GM12865 (cell line): ENCODE measurements at places on chromosomes 16 and 17.

DNA sequence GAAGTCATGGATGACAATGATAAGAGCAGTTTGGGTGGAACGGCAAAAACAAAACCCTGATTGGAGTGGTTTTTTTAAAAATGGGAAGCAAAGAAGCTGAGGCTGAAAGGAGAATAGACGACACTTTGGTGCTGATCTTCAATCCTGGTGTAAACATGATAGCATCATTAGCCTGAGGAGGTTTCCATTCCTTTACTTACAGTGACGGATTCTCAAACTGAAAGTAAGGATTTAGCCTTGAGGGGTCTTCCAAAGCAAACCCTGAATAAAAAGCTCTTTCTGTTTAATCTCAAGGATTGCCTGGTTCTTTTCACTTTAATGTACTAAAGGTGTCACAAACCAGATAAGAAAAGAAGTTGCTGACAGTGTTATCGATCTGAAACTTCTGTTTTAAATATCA is 69.3 kb downstream of the KCNJ2 start:
- no peak for DNase-seq

DNA sequence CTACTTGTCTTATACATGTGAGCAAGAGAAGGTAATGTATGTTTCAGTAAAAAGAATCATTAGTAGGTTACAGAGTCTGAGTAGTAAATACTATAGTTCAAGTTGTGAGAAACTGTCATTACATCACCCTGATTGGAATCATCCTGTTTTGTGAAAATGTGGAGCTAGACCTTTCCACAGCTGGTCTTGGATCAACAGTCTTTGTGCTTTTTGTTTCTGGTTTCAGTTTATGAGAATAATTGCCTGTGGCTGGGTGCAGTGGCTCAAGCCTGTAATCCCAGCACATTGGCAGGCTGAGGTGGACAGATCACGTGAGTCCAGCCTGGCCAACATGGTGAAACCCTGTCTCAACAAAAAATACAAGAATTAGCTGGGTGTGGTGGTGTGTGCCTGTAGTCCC is 19.7 kb upstream of the SHISA9 start:
- no peak for DNase-seq

GRCh38 chr16:29779474-29779873 is 1.4 kb downstream of the ZG16 start:
- no peak for DNase-seq

GRCh38 chr17:59487161-59487873 is 78.1 kb upstream of the DHX40 start:
- DNase-seq: no peak

DNA sequence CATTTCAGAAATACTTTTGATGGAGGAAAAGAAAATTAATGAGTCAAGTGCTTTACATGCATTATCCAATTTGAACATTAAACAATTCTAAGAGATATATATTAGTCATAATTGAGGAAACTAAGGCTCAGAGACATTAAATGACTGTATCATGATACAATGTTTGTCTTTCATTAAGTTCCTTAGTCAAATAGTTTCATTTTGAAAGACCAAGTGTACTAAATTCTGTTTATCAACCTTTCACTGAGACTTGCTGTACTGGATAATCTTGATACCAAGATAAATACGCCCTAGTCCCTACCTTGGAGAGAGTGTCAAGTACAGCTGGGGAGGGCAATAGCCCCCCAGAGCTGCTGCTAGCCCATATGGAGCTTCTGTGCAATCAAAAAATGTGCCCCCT is 24.2 kb downstream of the TOM1L2 start:
- DNase-seq: no peak

DNA sequence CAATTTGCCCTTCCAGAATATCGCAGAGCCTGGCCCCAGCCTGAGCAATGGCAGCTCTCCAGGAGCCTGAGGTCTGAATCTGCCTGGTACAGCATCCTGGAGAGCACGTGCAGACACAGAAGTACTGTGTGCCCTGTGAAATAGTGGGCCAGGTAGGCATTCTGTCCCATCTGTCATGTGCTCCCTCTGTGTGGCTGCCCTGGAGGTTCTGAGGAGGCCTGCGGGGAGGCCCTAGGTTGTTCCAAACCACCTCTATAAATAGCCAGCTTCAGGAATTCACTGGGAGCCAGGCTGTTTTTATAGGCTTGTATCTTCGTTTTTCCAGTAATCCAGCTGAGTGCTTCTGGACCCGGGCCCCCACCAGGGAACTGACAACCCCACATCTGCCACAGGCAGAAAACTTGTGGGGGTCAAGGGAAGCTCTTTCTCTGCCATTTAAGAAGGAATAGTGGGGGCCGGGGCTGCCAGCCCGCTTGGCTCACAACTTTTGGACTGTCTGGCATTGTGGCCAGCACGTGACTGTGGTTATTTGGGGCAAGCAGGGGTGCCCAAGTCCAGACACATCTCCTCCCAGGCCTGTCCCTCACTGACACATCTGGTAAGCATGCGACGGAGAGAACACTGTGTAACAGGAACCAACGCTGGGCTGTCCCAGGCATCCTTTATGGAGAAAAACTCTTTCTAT is 356.3 kb upstream of the TNRC6C start:
- DNase-seq: no peak

GRCh38 chr17:40338941-40339649 is 25.4 kb downstream of the GJD3 start:
- DNase-seq: no peak

DNA sequence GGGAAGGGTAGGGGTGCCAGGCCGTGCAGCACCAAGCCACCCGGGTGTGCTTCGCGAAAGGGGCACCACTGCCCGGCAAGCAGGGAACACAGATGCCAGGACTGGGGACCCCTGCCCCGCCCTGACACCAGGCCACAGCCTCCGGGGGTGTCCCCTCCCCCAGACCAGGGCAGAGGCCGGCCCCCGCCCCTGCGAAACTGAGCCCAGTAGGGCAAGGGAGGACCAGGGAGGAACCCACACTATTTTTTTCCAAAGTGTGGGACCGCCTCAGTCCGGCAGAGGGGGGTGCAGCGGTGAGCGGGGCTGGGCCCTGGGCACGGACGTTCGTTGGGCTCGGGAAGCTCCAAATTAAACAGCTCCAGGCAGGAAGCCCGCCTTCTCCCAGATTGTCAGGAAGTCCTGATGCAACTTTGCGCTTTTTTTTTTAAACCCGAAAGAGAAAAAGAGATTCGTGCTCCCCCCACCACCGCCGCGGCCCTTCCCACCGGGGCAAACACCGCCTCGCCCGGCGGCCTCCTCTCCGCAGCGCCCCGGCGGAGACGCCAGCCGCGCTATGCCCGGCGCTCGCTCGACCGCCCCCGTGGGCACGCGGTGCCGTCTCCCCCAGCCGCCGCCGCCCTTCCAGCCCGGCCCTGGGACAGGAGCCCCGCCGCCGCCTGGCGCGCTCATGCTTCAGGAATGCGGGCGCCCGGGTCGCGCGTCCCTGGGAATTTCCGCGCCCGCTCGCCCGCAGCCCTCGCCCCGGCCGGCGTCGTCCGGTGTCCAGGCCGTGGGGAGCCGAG is 755 bp downstream of the PIEZO1 start:
- peak; percentile 56 for DNase-seq

DNA sequence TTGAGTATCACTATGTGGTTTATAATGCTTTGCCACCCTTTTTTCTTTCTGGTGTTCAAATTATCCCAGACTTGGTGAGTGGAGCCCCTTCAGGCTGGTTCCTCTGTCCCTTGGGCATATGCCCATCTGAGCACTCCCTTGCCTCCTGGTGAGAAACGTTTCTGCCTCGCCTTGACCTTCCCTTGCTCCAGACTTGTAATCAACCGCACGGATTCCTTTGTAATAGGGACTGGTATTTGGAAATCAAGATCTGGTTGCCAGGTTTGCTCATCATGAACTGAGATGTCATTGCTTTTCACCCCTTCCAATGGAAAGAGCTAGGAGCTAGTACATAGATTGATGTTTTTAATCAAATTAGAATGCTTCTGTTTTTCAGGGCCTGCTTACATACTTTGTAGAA is 43.7 kb downstream of the SEC14L1 start:
- no peak for DNase-seq

GRCh38 chr17:51362811-51363585 is 102.7 kb downstream of the UTP18 start:
- DNase-seq: no peak

- peak; percentile 1 for DNase-seq
These were observed 540.3 kb downstream of the WWOX start for GRCh38 chr16:78639775-78640174.

- DNase-seq: no peak
These were observed 5.7 kb upstream of the ZNF469 start for GRCh38 chr16:88376835-88377726.

- DNase-seq: no peak
These were observed 449 bp downstream of the CCL3L1 start for GRCh38 chr17:36196131-36196486.

- DNase-seq: no peak
These were observed 150.1 kb upstream of the CDH11 start for GRCh38 chr16:65271996-65272395.

- DNase-seq: peak; percentile 55
These were observed 486 bp downstream of the ZNF785 start for GRCh38 chr16:30585022-30585399.

DNA sequence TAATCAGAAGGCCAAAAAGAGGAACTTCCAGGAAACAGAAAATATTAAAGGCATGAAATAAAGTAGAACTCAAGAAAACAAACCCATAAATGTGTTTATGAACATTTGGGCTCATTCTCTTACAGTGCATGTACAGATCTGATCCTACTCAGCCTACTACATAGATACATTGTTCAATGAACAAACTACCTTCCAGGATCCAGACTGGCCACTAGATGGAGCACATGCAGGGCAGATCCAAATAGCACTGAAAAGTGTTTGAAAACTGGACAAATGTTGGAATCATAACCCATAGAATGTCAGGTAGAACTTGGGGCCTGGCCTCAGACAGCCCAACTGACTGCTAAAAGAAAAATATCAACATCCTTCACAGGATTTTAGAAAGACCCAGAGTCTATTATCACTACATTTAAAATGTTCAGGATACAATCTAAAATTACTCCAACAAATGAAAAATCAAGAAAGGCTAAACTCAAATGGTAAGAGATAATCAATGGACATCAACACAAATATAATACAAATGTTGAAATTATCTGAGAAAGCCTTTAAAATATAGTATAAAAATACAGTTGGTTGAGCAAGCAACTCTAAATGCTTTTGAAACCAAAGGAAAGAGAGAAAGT is 122.4 kb upstream of the NUDT7 start:
- peak; percentile 33 for DNase-seq

GRCh38 chr17:58513965-58514769 is at the start of gene MTMR4:
Gene MTMR4 (minus strand): TSS chr17:58514638. CDS start chr17:58514407, 231 bp downstream.
- DNase-seq: peak; percentile 83

- DNase-seq: no peak
These were observed 4.4 kb upstream of the ZNF469 start for GRCh38 chr16:88378401-88378800.

DNA sequence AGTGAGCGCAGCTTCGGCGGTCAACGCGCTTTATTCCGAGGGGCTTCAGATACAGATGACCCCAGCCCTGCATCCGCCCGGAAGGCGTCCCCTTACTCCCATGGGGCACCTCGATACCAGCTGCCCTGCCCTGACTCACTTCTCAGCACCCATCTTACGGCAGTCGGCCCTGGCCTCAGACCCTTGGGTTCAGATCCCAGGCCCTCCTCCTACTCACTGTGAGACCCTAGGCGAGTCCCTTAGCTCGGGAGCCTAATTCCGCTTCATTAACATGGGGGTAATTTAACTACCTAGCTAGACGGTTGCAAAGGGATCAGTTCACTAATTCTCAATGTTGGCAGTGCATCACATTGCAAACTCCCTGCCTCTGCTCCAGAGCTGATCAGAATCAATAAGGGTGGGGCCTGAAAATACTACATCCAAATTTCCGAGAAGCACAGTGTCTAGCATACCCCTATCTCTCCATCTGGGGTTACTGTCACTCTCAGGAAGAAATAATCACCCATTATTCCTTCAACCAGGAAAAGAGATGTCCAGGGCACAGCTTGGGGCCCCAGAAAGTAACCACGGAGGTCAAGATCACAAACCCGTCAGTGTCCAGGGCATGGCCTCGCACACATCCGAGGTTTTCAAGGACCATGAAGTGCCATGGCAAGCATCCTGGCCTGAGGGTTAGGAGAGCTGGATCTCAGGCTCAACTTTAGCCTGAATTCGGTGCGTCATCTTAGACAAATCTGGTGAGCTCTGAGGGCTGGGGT is 415 bp upstream of the FLOT2 start:
- no peak for DNase-seq

DNA sequence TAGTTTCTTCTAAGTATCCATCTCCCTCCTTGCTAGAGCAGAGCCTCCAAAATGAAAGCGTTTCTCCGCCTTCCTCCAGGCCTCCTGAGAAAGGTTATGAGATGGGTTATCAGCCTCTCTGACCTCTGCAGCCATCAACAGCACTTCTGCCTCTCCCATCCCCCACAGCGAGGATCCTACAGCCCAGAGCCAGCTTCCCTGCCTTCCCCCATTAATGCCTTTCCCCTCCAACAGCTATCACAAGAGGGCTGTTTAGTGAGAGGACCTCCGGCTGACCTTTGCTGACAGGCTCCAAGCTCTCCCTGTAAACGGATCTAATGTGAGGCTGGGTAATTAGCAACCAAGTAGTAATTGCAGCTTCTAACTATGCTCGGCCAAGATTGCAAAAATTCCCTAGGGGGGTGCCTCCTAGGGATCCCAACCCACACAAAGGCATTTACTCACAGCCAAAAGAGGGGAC is 55.8 kb downstream of the ZFHX3 start:
- DNase-seq: no peak

- DNase-seq: no peak
These were observed 6.1 kb downstream of the CA7 start for GRCh38 chr16:66850115-66850815.

DNA sequence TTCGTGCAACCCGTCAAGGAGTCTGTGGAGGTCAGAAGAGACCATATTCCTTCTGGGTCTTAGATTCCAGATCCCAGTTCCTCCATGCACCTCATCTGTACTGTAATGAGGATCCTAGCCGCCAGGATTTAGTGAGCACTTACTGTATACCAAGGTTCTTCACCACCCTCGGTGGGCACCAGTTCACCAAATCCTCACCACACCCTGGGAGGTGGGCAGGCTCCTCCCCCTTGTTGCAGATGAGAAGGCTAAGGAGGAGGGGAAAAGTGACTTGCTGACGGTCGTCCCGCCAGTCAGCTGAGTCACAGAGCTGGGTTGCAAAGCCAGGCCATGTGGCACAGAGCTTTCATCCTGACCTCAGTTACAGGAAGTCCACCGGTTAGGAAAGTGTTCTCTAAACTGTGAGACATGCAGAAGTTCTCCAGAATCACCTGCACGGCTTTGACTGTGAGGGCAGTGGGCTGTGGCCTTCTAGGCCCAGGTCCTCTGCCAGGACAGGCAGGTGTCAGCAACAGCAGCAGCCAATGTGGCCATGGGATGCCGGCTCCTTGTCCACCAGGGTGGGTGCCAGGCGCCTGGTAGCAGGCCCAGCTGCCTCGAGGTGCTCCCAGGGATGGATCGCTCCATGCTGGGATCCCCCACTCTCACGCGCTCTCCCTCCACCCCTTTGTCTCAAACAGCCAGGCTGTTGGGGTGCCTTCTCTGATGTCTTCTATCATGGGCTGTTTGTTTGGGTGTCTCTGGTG is 240.3 kb upstream of the GSE1 start:
- no peak for DNase-seq
